ENCODE measurements at places on chromosomes 3 and 15. TPM values are rescaled to one million over a fixed set of nuclear protein-coding genes. Genes with fewer than 3 reads are reported as not detected.

- DNase-seq: no peak
These were observed 125.1 kb upstream of the IQSEC1 start for GRCh38 chr3:13198264-13198879.

LCTL gene
- 1.8 TPM for total RNA-seq

DNA sequence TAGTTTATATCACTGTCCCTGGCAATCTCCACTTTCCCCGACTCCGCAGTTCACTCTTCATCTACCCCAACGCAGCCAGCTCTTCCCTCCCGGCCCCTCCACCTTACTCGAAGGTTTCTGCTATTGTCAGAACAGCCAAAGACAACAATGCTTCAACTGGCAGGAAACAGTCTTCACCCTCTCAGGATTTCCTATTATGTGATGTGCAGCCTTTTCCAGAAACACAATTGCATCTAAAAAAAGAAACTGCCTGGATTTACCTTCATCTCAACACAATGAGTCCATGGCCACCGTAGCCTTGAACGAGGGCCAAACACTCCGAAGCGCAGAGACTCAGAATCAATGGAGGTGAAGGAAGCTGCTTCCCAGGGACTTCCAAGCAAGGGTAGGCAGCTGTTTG is 182.1 kb upstream of the TSC22D2 start:
- DNase-seq: no peak

DNA sequence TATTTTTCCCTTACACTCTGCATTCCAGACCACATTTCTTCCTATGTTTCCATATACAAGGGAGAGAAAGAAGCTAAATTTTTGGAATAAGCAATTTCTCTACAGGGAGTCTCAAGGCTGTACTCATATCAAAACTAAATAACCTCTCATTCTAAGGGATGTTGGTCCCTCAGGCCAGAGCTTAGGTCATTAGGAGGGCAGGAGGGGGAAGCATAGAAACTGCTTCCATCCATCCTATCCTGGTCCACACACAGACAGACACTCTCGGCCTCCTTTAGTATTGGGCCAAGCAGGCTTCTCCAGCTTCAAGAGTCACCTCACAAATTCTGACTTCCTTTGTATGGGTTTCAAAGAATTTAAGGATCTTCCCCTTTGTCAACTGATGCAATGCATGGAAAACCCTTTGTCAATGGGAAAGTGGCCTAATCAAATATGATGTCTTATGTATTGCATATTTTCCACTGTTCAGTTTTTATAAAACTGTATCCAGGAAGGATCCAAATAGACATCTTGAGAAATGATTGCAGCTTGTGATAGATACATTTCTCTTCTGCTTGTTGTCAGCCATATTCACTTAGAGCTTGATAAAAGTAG is 140.7 kb upstream of the RARB start:
- no peak for DNase-seq

DNA sequence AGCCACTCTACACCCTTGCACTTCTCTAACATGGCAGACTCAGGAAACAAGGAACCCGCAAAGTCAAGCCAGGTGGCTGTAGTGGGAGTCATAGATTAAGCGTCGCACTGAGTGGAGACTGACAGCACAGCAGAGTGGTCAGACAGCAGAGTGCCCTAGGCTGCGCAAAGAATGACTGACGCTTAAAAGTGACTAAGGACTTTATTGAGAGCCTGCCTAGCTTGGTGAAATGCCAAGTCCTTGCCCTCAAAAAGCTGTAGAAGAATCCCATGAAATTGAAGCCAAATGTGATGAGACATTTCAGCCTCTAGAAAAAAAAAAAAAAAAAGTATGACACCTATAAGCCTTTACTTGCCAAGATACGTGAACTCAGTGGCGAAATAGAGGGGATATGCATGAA is 30.2 kb downstream of the NCEH1 start:
- no peak for DNase-seq

DNA sequence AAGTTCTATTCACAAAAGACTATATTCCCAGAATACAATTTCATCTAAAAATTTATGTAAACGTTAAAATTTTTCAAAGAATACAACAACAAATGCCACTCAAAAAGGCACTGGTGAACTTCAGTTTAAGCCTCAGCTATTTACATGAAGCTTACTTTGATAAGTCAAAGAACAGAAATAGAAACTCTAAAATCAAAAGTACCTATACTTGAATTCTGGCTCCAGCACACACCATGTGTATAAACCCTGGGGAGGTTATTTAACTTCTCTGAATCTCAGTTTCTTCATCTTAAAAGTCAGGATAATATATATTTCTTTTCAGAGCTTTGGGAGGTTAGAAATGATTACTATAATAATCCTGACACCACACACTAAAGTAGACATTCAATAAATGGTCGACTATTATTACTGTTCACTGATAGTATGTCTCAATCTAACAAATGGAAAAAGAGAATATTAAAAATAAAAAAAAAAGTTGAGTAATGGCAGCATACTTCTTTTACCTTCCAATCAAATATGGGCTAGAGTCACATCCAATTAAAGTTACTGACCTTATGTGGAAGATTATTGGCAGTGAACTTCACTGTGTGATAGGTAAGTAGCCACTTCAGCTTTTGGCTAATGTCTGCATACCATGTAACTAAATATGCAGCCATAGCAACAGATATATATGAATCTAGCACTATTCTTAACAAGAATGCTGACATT is 248.4 kb downstream of the ISL2 start:
- no peak for DNase-seq

TGM4 gene
- not detected for total RNA-seq

SLC12A1 gene
- 0.04 TPM for total RNA-seq

DNA sequence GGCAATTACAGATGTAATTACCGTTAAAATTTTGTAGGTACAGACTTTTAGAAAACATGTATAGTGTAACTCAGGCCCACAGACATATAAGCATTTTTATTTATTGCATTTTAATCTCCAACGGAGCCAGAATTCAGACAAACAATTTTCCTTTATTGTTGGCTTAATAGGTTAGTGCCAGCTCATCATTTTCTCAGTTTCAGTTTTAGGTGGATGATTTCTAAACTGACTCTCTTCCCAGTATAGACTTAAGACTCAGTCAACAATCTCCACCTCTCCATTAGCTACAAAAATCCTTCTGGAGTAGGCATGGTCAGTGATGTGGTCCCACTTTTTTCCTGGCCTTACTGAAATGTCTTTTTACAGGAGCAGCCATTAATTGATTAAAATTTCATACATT is 994.6 kb downstream of the TBL1XR1 start:
- no peak for DNase-seq

- DNase-seq: no peak
These were observed 509.2 kb upstream of the GRM7 start for GRCh38 chr3:6351752-6352151.

ZNF860 gene
- 2.6 TPM for total RNA-seq

GRCh38 chr15:44812029-44812517 is 75.7 kb downstream of the TRIM69 start:
- no peak for DNase-seq

ATP13A5 gene
- total RNA-seq: not detected

HESX1 gene
- total RNA-seq: 28.4 TPM

DNA sequence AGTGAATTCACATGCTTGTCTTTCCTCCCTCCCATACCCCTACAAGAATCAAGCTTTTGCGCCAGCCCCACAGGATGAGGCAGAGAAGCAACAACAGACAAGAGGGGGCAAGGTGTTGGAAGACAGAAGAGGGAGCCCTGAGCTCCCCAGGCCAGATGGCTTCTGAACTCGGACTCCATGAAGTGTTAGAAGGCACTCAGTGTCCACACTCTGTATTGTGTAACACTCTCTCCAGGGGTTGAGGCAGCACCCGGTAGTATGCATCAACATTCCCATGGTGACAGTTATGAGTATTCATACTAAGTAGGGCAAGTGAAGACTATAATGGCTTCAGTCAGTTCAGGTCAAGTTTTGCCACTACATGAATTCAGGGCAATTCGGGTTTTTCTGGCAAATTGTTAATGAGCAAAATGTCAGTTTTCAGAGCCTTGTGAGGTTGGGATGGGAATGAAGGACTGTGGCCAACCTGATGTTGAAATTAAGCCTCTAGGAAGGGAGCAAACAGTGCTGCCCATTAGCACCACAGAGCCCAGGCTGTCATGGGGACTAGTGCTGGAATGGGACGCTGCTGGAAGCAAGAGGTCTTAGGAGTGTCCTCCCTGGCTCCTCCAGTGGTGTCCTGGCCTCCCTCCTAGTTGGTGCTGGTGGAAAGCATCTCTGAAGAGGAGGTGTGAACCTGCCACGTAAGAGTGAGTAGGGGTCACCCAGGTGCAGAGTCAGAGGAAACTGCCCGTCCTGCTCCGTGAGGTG is 79.4 kb downstream of the KLF15 start:
- no peak for DNase-seq

DNA sequence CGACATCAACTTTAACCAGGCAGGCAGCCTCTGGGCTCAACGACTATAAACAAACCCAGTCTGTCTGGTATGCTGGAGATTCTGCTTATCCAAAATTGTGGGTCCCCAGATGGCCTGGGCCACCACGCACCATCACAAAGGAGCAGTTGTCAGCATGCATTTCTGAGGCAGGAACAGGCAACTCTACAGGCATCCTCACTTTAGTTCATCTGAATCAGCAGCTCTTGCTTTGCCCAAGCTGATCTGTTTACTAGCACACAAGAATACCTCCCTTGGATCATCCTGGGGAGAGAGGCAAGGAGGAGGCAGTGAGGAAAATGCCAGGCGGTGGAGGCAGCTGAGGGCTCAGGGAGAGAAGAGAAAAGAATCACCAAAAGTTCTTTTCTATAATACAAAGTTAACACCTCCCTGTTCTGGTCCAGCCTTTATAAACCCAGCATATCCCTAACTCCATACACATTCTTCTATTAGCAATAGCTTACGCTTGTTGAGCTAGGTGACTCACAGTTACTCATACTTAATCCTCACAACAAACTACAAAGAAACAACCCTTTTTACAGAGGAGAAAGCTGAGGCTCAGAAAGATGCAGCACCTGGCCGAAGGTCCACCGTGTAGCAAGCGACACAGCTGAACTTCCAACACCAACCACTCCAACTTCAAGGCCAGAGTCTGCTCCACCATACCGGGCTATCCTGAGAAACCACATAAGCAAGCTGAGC is 33.6 kb downstream of the ZDHHC3 start:
- DNase-seq: no peak

- no peak for DNase-seq
These were observed 33.0 kb downstream of the KBTBD8 start for GRCh38 chr3:67030785-67031740.

CYP11A1 gene
- 1.7 TPM for total RNA-seq

SIDT1 gene
- total RNA-seq: not detected

Measured in H9 (cell line).